ENCODE measurements at places on chromosomes 6 and 20. TPM values are rescaled to one million over a fixed set of nuclear protein-coding genes. Genes with fewer than 3 reads are reported as not detected.

- DNase-seq = no peak
These were observed 17.7 kb downstream of the HCK start for GRCh38 chr20:32069711-32070110.

DNA sequence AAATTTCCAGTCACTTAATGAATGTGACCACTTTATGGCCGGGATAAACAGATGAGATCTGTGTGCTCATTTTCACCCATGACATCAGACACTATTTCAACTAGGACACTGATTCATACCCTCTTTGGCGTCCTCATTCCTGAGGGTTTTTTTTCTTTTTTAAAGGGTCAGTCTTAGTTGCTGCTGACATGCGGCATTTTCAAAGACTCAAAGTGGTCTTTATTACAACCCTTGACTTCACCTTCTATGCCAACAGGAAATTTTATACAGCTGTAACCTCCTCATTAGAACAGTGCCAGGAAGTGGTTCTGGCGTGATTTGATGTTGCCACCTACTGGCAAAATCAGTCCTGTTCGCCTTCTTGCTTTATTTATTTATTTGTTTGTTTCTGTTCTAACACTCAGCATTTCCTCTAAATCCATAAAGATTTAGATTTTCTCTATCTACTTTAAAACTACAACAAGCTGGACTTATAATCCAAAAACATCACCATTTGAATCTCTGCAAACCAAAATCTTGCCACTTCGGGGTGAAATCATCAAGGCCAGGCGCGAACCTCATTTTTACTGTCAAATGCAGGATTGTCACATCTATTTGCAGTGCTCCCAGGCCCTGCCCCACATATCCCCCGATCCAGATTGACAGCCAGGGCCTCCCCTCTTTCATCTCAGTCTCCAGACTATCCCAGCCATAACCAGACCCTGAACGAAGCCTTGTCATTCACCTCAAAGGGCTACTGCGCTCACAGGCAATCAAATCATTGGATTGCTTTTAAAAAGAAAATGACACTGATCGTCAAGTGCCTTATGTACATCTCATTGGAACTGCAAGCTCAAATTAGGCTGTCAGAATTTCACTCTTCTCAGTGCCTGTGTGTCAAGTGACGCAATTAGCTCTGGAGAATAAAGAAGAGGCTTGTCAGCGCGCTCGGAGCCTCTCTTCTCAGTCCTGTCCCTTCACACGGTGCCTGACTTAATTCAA lies 77.5 kb downstream of the C6orf118 start:
- DNase-seq = no peak

DNA sequence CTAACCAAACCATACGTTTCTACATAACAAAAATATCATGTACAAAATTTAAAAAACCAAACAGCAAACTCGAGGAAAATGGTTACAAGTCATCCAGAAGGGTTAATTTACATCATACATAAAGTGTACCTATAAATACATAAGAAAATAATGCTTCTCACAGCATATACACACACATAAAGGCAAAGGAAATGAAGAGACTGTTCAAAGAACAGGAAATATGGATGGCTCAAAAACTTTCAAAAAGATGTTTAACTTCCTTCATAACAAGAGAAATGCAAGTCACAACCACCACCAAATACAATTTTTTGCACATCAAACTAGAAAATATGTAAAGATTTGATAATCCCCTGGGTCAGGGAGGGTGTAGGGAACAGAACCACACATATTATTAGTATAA lies 7.5 kb downstream of the SLC22A23 start:
- no peak for DNase-seq

GRCh38 chr6:169141671-169142537 lies 111.7 kb downstream of the THBS2 start:
- no peak for DNase-seq

GRCh38 chr6:56282391-56282790 lies 35.0 kb upstream of the COL21A1 start:
- no peak for DNase-seq

OVOL2 gene
- total RNA-seq = 8.9 TPM

GRCh38 chr20:19465536-19465935 lies 253.1 kb downstream of the SLC24A3 start:
- DNase-seq = no peak

- DNase-seq = no peak
These were observed 63.3 kb upstream of the PTGIS start for GRCh38 chr20:49631061-49631716.

- peak; percentile 43 for DNase-seq
These were observed 861 bp downstream of the PPP1R14C start for GRCh38 chr6:150143516-150144293.

- peak; percentile 5 for DNase-seq
These were observed 348.9 kb upstream of the KCNQ5 start for GRCh38 chr6:72272958-72273357.

DNA sequence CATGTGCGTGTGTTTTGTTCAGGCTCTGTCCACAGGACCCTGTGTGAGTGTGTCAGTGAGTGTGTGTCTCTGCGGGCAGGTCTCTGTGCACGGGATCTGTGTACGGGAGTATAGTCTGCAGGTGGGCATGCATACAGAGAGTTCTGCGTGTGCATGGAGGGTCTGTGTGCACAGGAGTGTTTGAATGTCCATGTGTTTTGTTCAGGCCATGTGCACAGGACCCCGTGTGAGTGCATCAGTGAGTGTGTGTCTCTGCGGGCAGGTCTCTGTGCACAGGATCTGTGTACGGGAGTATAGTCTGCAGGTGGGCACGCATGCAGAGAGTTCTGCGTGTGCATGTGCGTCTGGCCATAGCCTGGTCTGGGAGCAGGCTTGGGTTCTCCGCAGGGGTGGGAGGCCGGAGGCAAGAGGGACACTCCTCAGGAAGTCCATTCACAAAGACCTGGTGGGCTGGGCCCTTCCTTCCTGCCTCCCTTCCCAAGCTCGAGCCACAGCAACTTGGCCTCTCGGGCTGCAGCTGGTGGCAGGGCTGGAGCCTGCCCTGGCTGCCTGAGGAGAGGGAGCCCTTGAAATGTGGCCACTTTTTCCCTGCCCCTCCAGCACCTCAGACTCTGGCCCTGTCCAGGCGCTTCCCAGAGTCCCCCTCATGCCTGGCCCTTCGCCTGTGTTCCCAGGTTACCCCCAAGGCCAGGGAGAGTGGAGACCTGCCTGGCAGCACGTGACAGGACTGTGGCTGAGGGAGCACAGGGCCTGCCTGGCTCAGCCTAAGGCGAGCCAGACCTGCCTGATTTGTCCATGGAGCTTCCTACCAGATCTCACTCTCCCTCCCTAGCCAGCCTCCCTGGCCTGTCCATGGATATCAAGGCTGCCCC lies 6.8 kb downstream of the HSPA12B start:
- DNase-seq = no peak
